AG09319 (cell line): ENCODE measurements at places on chromosomes 2 and 18.

DNA sequence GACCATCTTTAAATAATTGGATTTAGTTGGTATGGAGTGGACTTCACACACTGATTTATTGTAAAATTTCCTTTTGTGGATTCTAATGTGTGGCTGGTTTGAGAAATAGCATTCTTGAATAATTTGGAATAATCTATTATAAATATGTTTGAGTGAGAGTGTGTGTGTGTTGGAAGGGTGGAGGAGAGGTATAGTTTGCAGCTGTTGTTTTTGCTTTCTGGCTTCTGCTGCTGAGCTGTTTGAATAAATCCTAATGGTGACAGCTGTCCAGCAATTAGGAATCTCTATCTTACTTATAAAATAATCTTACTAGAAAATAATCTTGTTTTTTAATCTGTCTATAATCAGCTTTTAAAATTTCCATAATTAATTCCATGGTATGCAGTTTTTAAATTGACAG, 1283.0 kb upstream of the CDH2 start:
- DNase-seq: no peak

DNA sequence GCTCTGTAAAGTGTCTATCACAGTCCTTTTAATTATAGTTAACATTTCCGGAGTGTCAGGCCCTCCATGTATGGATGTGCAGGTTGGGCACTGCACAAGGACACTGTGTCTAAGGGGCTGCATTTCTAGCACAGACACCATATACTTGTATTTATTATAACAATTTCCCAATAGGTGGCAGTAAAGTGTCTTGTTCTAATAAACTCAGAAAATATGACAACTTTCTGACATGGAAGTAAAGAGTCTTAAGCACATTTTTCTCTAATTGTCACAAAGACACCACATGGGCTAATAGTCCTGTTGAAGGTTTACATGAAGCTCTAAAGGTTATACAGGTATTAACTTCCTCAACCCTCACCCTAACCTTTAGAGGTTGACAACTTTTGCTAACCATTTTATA, 156.6 kb downstream of the DYSF start:
- peak; percentile 10 for DNase-seq

DNA sequence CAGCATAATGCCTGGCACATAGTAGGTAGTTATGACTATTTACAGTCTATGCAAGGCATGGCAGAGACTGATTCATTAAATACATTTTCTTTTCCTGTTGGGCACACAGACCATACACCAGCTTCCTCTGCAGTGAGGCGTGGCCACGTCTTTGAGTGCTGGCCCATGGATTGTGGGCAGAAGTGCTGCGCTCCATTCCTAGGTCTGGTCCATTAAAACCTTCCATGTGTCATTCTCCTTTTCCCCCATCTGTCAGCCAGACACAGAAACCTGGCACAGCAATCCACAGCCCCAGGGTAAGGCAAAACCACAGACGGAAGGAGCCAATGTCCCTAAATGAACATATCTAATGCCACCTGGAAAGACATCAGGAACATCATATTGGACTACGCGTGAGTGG, 141.9 kb downstream of the TTC32 start:
- no peak for DNase-seq

- DNase-seq: no peak
Observed at GRCh38 chr2:70515938-70516337, 37.7 kb downstream of the TGFA start.

DNA sequence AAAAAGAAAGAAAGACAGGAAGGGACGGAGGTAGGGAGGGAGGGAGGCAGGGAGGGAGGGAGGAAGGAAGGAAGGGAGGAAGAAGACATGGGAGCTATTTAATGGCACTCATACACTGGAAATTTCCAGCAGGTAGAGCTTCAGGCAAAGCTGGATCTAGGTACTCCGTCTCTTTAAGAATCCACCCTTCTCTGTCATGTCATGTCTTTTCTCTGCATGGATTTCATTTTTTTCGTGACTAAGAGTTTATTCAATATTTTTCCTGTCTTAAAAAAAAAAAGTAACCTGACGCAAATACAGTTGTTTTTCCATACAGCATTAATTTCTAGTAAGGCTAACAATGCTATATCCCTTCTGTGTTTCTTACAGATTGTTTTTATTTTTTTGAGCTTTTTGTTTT, 56.3 kb upstream of the MCFD2 start:
- no peak for DNase-seq

DNA sequence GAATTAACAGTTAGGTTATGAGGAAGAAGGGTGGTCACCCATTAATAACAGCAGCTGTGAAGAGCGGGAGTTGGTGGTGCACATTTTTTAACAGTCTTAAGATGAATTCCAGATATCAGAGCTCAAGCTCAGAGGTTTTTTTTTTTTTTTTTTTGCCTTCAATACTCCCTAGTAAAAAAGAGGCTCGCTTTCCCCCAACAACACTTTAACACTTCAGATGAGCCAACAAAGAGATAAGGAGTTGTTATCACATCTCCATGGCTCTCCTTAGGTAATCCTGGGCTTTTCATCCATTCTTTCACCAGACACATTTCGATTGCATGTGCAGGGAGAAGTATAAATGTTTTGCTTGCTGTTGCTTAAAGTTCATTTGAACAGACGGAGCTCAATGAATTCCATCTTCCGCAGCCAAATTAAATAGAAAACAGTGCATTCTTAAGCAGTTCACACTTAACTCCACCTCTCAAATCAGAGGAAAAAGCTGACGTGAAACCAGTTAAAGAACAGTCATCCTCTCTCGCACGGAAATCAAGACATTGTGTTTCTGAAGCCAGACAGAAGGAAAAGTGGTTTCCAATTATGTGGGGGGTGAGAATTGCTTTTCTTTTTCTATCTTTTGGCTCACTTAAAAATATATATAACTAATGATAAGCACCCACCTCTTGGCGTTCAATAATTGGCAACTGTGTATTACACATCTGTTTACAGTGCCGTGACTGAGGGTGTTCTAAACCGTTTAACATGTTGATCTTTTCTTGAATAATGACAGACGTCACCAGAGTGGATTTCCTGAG, 118.2 kb downstream of the ZNF521 start:
- no peak for DNase-seq

- no peak for DNase-seq
Observed at GRCh38 chr18:51162617-51163016, 34.9 kb downstream of the MEX3C start.

DNA sequence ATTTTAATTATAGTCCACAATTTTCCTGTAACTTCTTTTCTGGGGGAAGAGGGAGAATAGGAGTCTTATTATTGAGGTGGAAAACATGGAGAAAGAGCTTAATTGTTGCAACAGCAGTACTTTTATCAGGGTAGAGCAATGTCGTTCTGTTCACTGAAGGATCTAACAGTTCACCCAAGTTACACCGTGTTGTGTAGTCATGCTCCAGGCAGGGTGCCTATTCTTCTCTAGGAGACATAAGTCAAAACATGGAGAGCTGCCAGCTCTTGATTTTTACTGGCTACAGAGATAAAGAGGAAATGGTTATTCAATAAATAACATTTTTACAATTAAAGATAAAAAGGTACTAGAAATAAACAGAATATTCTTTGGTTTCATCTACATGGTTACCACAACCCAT, 594.3 kb upstream of the NETO1 start:
- DNase-seq: peak; percentile 63
